ENCODE measurements at places on chromosomes 7 and 10.
A peak's percentile ranks its signal among the peaks of the same experiment; 100 is the strongest.

GRCh38 chr10:78830062-78830975 is 238.4 kb upstream of the ZMIZ1 start:
- peak; percentile 60 for DNase-seq

DNA sequence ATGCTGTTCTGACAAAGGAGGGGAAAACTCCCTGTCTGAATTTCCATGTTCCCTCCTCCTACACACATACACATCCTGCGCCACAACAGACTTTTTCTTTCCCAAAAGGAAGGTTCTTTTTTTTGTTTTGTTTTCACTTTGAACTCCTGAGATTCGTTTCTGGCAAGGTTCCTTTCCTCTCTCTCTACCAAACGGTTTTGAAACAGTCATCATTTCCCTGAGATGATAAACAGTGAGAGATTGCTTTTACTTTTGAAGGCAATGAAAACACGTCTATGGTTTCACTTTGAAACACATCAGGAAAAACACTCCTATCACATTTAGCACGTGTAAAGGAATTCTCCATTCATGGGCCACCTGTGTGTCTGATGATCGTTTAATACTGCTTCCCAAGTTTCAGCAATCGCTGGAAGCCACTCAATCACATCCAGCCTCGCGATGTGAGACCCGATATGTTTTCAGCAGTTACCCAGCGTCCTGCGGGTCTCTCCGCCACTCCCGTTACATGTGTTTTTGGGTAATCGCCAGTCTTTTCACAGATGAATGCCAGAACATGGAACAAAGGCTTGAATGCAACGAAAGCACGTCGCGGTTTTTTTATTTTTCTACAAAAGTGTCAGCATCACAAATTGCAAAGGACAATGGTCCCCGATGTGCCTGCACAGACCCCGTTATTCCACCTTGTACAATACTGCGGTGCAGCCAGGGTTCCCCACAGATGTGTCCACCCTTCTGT is 62.8 kb upstream of the CUX1 start:
- DNase-seq, result peak; percentile 31

DNA sequence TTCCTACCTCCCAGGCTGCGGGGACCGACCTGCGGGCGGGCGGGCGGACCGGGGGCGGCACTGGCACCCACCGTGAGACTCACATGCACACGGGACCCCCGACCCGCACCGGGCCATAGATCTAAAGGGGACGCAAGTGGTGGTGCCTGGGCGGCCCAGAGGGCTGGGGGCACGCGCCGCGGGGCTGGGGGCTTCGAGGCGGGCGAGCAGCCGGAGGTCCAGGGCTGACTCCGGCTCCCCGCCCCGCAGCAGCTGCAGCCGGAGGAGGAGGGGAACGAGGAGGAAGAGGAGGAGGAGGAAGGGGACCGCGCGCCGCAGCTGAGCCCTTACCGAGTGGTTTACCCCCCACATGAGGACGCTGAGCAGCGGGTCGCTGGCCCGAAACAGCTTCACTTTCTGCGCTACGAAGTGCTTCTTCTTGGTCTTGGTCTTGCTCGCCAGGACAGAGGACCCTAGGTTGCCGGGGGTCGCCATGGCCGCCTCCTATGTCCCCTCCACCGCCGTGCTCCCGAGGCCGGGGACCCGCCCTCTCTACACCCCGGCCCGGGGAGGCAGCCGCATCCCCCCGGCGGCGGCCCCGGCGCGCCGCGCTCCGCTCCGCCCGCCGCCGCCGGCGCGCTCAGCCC is 412 bp downstream of the PIP4K2A start:
- DNase-seq, result peak; percentile 14

DNA sequence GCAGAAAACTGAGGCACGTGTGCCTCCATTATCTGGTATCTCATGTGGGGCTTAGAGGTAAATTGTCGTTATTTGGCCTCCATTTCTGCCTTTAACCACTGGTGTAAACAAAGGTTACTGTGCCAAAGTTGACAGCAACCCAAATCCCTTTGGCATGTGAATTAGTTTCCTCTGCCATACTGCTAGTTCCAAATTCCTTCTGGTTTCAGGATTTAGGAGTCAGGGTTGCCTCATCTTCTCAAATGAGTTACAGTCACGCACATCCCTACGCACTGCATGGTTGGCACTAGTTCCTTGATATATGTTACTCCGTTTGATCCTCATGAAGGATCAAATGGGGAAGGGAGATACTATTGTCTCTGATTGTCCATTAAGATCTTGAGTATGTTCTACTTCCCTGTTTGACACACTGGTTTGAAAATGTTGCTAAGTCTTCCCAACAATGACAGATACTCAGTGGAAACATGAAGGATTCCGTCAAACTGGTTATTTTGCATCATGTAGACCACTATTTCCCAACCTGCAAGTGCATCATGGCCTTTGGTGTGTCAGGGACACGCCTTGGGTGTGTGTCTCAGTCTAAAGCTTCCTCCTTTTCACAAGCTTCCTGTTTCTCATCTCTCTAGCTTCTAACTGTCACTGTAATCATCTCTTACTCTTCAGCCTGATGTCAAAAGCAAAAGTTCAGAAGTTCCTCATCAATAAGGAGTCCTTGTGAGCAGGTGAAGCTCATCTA is at the start of gene LIPN:
Gene LIPN, plus strand, starts transcription at position 655 of the 736 bp plus-strand sequence. CDS start 1,386 bp downstream, outside the sequence.
- DNase-seq, result no peak

DNA sequence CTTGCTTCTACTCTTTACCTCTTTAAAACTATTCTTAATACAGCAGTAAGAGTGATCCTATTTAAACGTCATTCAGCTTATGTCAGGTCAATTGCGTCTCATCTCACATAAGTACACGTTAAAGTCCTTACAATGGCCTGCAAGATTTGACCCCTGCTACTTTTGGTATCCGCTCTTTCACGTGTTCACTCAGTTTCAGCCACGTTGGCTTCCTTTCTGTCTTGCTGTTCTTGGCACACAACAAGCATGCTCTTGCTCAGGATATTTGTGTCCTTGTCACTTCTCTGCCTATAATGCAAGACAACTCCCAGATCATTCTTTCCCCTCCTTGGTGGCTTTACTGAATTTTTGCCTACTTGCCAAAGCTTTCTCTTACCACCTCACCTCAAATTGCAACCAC is 296.8 kb downstream of the PCLO start:
- DNase-seq, result no peak

- DNase-seq, result peak; percentile 58
Observed at GRCh38 chr10:119414081-119414611, 128.4 kb downstream of the RGS10 start.

GRCh38 chr10:33344676-33345075 is 10.2 kb upstream of the NRP1 start:
- DNase-seq, result no peak

GRCh38 chr10:132141526-132142395 is 45.0 kb upstream of the DPYSL4 start:
- no peak for DNase-seq

GRCh38 chr10:64813391-64813790 is 1292.2 kb downstream of the REEP3 start:
- no peak for DNase-seq

GRCh38 chr7:54653905-54654304 is 105.1 kb downstream of the SEC61G start:
- DNase-seq, result no peak

- DNase-seq, result no peak
Observed at GRCh38 chr10:78045237-78045636, 11.6 kb downstream of the RPS24 start.

- DNase-seq, result no peak
Observed at GRCh38 chr7:476736-477360, 42.8 kb downstream of the PDGFA start.

- no peak for DNase-seq
Observed at GRCh38 chr10:78236416-78237015, 202.9 kb downstream of the RPS24 start.

- DNase-seq, result peak; percentile 17
Observed at GRCh38 chr10:88012641-88013040, 149.2 kb downstream of the PTEN start.

DNA sequence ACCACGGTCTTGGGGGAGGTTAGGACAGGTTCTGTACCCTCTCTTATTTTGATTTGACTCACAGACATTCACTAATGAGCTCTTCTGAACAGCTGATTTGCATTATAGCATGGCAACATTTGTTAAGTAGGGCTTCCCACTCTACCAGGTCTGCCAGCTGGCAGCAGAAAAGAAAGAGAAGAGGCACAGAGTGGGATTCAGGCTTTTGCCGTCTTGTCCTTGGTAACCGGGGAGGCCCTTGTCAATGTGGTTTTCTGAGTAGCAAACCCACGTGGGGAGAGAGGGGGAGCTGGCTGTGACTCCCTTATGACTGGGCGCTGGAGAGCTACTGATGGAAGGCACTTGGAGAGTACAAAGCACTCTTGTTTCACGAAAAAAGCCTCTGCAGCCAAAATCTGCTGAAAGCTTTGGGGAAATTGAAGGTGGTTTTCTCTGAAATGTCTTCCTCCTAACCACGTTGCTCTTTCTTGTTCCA is 355.3 kb upstream of the GALNT17 start:
- peak; percentile 32 for DNase-seq

DNA sequence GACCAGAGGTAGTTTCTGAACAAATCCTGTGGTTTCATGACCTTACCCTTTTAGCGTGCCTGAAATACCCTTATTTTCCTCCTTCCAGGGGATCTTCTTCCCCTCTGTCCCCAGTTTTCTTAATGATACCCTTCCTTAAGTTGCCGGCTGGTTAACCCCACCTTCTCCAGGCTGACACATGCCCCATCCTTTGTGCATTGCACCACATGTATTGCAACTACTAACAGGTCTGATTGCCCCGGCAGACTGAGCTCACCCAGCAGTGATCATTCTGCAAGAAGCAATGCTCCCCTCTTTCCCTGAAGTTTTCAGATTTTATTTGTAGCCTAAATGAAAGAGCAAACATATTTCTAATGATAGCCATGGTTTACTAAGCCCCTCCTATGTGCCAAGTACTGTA is 108.2 kb downstream of the HIP1 start:
- no peak for DNase-seq

- no peak for DNase-seq
Observed at GRCh38 chr7:49564379-49564714, 209.1 kb upstream of the VWC2 start.

DNA sequence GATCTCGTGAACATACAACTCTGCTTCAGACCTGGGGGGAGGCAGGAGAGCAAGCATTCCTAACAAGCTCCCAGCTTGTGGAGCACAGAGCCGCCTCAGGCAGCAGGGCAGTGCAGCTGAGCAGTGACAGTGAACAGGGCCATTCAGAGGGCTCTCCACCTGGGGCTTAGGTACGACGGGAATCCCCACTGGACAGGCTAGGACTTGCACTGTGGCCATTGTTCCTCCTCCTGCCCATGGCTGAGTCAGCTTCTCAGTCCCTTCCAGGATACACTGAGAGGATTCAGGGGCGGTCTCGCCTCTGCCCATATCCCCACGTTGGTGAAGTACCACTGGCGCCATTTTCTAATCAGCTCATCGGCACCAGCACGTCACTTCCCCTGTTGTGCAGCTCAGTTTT is 71.1 kb downstream of the FIGNL1 start:
- no peak for DNase-seq

- peak; percentile 22 for DNase-seq
Observed at GRCh38 chr7:120170834-120171233, 102.1 kb upstream of the KCND2 start.

GRCh38 chr7:83517035-83517700 is 131.8 kb downstream of the SEMA3E start:
- DNase-seq, result no peak

DNA sequence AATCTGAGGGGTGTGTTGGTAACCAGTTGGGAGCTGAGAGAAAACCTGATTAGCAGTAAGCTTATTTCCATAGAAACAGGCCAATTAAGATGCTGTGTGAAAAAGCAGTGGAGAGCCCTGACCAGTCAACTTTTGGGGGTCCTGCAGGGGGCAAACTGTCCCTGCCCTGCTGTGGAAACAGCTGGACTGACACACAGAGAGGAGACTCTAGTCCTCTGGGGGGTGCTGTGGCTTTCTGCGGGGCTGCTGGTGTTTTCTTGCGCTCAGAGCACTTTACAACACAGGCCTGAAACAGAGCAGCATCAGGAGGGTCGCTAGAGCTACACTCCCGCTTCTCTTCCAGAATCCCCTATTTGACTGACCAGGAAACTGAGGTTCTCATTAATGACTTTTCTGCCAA is 546.9 kb upstream of the GALNT17 start:
- DNase-seq, result no peak

DNA sequence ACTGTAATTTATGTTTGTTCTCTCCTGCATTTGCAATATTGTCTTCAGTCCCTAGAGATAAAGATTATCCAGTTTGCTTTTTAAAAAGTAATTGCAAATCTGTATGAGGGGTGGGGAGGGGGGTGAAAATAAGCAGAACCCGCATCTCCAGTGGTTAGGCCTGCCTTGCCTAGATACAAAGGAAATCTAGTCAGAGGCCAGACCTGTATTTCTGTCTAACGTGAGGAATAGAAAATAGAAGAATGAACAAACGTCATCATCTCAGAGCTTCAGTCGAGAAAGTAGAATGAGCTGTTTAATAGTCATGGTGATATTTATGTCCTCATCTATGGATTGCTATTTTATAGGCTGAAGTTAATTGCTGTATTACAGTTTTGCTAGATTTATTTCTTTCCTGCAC is 284.2 kb downstream of the BICC1 start:
- DNase-seq, result no peak

DNA sequence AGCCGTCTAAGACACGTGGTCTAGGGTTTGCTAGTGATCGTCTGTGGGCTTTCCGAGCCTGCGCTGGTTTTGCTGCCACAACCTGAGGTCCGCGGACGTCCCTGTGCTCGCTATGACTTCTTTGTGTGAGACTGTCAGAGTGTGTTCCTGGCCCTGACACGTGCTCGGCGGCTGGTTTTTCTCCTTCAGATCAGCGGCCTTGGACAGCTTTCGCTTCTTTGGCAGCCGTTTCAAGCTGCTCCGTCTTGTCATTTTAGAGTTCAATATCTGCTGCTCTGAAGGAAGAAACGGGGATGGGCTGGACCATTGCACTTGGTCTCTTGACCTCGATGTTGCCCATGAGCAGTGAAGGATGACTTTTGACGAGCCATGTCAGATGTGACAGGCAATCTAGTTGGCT is 147.3 kb downstream of the MGMT start:
- DNase-seq, result no peak

DNA sequence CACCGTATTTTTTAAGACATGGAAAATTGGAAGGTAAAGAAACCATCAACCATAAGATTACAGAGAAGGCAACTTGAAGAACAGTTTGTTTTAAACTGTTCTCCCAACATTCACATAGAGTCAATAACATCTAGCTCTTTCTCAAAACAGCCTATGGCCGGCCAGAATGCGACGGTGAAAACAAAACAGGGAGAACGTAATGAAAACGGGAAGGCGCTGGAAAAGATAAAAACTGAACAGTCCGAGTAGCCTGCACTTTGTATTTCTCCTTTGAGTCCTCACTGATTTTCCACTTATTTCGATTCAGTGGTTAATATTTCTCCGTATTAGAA is 637 bp downstream of the MICU1 start:
- no peak for DNase-seq
